ENCODE measurements at places on chromosomes 6 and 20. TPM values are rescaled to one million over a fixed set of nuclear protein-coding genes. Genes with fewer than 3 reads are reported as not detected.

BPIFA1 gene
- not detected for total RNA-seq

BIRC7 gene
- not detected for total RNA-seq

OLIG3 gene
- not detected for total RNA-seq

ISM1 gene
- total RNA-seq, result 1.6 TPM

CD93 gene
- total RNA-seq, result 10.6 TPM

CYP21A2 gene
- total RNA-seq, result under 0.01 TPM

All from frontal cortex (tissue), 4 donors.